ENCODE measurements at places on chromosomes 2 and 18.

DNA sequence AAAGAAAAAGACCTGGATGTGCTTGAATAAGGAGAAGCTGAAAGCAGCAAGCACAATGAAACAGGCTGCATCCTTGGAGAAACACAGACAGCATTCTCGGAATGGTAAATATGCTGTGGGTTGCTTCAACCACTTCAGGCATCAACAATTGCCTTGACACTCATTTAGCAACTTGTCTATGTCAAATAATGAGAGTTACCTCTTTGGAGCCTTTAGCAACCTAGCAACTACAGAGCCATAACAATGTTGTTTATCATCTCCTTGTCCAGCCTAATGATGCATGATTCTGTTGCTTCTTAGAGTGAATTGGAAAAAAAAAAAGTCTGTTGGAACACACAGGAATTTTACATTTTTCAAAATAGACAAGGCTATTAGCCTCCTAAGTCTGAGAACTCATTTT, 410.6 kb downstream of the PIK3C3 start:
- DNase-seq, result no peak

DNA sequence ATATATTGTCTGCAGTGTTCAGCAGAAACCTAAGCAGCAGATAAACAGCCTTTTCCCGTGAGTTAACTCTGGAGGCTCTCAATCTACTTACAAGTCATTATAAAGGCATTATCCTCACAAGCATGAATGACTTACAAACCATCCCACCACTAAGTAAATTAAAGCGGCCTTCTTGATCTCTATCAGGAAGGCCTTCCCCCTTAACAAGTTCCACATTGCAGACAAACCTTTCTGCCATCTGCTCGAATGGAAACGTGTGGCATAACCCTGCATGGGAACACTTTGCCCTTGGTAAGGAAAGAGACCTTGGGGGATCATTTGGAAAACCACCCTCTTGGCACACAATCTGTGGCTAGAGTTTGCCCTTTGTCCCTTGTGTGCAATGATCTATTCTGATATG, 199.5 kb downstream of the OSR1 start:
- no peak for DNase-seq

DNA sequence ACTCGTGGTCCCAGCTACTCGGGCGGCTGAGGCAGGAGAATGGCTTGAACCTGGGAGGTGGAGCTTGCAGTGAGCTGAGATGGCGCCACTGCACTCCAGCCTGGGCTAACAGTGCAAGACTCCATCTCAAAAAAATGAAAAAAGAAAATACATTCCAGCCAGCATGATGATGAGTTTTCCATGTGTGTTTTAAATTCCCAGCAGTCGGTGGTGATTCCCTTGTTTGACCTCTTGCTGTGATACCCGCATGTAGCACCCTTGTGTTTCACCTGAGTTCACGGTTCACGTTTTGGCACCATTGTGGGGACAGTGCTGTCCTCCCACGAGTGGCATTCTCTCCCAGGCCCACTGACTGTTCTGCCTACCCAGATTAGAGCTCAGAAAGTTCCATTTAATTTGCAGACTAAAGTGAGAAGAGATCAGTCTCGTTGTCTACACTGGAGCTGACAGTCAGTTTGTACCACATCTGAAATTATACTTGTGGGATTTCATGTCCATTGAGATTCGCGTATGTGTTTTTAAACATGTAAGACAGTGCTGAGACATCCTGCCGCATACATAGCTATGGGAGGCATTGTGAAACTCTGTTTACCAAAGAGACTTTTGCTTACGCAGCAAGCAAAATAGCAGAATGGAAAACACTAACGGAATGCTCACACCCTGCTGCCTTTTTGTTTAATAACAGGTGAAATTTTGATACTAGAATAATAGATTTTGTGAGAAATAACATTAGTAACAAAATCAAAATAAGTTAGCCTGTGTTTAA, 157.1 kb downstream of the GBX2 start:
- no peak for DNase-seq

GRCh38 chr2:195322324-195322723, 334.7 kb upstream of the SLC39A10 start:
- DNase-seq, result no peak

GRCh38 chr2:219675221-219675620, 47.8 kb downstream of the SLC4A3 start:
- no peak for DNase-seq

GRCh38 chr18:21703241-21703820, 1.2 kb downstream of the ABHD3 start:
- DNase-seq, result no peak

All from stimulated activated naive B cell treated with anti-CD40 and anti-IgM and Interleukin-4, amounts not matched to agents 10 μg/mL and 1 μg/mL and 100 μg/mL, for 72 hours (primary cell).